ENCODE measurements at places on chromosomes 3 and 15.

DNA sequence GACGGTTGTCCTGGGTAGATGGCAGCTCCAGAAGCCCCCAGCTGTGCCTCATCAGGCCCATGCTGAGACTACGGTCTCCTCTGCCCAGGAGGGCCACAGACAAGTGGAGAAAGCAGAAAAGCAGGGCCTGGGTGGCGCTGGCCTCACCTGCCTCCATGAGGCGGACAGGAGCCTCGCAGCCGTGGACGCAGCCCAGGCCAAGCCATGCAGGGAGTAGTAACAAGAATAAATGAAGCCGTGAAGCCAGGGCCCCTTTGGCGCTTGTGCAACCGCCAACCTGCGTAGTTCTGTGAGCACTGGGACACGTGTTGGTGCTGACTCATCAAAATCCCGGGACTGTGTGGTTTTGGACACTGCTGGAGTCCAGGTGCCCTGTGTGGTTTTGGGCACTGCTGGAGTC is 12.3 kb upstream of the MUC4 start:
- DNase-seq: no peak

GRCh38 chr3:189841473-189842205 is 210.4 kb downstream of the TP63 start:
- no peak for DNase-seq

DNA sequence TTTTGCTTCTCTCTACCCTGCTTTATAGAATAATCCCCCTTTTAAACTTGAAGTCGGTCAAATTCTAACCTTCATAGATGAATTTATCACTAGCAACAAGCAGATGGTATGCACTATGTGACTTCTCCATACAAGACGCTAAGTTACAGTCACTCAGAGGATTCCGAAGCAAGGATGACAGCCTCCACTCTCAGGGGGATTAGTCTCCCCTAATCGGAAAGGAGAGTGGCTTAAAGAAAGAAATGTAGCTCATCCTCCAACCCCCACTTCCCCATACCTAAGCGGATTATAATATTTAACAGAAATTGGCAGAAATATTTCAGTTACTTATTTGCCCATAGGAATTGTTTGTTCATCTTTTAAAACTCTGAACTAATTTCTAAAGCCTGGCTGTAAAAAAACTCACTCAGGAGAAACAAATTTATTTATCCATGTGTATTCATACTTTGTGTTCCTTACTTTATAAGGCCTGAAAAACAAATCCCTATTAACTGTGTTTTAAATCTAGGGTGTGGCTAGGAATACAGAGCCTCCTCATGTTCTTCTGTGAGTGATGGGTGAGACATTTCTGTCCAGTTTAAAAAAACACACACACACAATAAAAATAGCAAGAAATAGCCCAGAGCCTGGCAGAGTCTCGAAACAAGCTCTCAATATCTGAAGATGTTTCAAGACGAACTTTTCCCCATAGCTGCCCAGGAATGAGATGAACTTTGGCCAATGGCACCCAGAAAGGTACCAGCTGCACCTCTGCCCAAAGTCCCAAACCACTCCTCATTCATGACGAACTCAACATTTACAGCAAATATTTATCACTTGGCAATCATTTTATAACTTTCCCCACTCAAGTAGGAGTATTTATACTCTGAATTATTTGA is 18.7 kb downstream of the SIAH2 start:
- DNase-seq: no peak

DNA sequence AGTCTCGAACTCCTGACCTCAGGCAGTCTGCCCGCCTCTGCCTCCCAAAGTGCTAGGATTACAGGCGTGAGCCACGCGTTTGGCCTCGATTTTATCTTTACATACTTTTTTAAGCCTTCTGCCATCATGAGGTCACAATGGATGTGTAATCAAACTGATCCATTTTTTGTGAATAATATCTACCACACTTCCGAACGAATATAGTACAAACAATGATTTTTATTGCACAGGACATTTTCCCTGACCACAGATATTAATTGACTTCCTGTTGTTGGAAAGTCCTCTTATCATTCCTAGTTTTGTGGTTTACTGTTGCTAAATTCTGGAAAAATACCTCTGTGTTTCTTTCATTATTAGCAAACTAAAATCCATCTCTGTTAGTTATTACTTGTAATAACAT is 68.9 kb downstream of the MINDY2 start:
- no peak for DNase-seq

- DNase-seq: peak; percentile 81
Measured at GRCh38 chr3:39383045-39383880, at the start of gene SLC25A38. Gene SLC25A38 (plus strand): TSS chr3:39383370. CDS start chr3:39383725, 355 bp downstream.

GRCh38 chr3:195203606-195204005 is 67.4 kb downstream of the XXYLT1 start:
- no peak for DNase-seq

- no peak for DNase-seq
Measured at GRCh38 chr3:45960289-45960688, 17.0 kb downstream of the CXCR6 start.

DNA sequence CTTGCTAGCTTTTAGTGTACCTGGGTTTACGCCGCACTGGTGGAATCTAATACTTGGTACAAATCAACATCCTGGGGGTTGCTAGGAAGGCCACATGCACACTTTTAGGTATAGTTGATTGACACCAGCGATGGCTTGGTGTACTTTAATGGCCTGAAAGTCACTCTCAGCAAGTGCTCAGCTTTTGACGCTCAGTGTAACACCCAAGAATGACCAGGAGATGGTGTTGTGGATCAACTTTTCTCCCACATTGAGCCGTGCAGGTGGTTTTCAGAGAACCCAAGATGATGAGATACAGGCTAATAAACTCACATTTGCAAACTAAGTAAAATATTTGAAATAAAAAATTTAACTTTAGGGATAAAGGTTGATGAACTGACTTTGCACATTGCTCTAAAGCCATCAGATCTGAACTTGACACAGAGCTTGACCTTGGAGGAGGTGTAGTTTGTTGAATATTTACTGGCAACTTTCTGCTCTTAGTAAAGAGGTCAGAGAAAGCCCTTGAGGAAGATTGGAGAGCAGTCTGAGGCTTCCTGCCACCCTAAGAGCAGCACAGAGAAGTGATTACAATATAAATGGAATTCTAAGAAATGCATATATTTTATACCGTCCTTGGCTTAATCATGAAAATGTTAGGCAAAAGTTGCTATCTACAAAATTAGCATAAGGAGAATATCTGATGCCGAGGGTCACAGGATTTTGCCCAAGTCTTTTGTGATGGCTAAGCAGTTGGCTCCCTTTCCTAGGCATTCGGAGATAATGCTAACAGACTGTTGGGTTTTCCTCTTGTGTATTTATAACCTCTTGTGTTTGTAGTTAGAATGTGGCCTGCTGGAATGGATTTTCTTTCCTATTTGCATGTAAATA is 143.4 kb upstream of the RASGRP1 start:
- DNase-seq: peak; percentile 47

DNA sequence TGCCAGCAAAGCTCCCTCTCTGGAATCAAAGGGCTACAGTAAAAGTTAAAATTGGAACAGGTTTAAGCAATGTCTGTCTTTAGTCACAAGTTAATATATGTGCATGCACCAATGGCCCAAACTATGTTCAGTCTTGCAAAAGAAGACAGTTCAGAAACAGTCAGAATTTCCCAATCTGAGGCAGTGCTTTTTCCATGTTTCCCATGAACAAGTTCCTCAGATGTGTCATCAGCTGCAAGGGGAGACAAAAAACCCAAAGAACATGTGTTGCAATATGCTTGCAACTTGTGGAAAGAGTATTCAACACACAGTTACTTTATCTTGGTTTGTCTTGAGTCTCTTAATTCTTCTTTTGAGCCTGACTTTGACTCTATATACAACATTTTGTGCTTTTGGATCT is 148.4 kb downstream of the USP13 start:
- DNase-seq: no peak

GRCh38 chr3:195065142-195065863 is 205.7 kb downstream of the XXYLT1 start:
- DNase-seq: no peak

GRCh38 chr3:29070959-29071634 is 209.8 kb upstream of the RBMS3 start:
- no peak for DNase-seq

DNA sequence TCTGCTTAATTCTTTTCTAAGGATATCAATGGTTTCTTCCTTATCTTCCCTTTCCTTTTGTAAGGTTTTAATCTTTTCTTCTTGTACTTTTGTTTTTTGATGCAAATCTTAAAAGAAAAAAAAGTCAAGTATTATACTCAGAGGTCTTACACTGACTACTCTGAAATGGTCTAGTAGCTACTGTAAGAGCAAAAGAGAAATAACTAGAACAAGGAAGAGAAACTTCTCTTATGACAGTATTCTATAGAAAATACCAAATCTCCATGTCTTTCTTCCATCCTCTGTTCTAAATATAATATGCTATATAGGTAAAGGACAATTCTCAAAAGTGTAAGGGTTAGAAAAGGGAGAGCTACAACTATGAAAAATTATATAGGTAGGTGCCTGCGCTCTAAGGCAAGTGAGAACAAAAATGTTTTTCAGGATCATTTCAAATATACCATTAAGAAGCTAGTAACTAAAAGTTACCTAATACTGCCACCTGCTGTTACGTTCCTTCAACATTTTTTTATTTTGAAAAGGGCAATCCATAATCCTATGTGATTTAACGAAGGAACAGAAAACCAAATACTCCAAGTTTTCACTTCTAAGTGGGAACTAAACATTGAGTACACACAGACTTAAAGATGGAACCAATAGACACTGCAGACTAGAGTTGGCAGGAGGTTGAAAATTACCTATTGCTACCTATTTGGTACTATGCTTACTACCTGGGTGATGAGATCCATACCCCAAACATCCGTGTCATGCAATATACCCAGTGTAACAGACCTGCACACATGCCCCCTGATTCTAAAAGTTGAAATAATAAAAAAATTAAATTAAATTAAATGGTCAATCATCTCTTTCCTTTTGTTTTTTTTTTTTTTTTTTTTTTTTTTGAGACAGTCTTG is 36.7 kb downstream of the CIP2A start:
- peak; percentile 4 for DNase-seq

- no peak for DNase-seq
Measured at GRCh38 chr3:3082234-3082924, 27.8 kb downstream of the IL5RA start.

- DNase-seq: no peak
Measured at GRCh38 chr3:69462826-69463100, 76.9 kb upstream of the FRMD4B start.

GRCh38 chr15:69424748-69425413 is 10.7 kb downstream of the KIF23 start:
- DNase-seq: no peak

- DNase-seq: no peak
Measured at GRCh38 chr3:120057626-120058025, 36.6 kb downstream of the GSK3B start.

- DNase-seq: no peak
Measured at GRCh38 chr15:58077427-58077826, 11.9 kb upstream of the ALDH1A2 start.

- no peak for DNase-seq
Measured at GRCh38 chr3:3538451-3538850, 260.8 kb upstream of the LRRN1 start.

DNA sequence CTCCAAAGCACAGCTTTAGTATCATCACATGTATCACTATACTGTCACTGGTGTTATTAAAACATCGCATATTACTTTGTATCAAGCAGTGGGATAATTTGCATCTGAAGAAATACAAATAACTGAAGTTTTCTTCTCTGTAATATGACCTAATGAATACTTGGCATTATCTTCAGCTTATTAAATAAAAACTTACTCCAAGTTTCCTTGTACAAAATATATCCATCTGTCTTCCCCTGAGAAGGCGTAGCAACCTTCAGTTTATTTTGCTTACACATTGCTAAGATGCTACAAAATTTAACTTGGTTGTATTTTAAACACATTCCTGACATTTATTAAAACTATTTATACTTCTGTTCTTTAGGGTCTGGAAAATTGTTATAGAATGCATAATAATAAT is 13.7 kb downstream of the FGF7 start:
- DNase-seq: no peak

GRCh38 chr3:23201154-23201838 is 1.8 kb upstream of the UBE2E2 start:
- DNase-seq: no peak

- no peak for DNase-seq
Measured at GRCh38 chr3:174439331-174440252, 419.5 kb upstream of the NAALADL2 start.

GRCh38 chr3:186502966-186503712 is 41.0 kb downstream of the CRYGS start:
- DNase-seq: no peak

DNA sequence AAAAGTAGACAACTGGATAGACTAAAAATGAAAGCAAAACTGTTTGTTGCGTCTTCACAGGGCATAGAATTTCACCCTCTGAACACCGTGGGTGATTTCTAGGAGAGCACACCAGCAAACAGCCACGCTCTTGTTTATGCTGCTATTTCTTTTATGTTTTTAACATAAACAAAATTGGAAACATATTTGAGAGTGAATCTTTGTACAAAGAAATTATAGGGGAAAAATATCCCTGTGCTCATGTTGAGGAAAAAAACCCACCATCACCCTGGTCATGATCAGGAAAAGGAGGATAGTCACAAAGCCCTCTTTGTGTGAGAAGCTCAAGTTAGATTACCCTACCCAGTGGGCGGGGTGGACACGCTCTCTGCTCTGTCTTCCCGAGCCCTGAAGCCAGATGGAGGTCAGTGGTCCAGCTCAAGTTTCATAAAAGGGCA is 313.3 kb downstream of the SATB1 start:
- no peak for DNase-seq

DNA sequence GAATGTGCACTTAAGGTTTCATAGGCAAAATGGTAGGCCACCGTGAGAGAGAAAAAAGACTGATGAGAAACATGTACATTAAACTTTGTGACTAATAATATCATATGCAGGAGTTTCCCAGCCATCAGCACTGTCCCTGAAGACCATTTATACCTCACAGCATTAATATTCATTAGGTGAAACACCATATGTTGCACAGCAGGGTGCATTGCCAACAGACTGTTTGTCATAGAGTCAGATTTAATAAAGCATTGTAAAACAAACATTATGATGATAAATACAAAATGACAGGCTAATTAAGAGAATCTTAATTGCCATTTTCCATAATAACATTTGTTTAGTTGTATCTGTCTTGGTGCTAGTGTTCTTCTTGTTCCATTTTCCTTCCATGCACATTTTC is 578.3 kb downstream of the EPHA3 start:
- no peak for DNase-seq

DNA sequence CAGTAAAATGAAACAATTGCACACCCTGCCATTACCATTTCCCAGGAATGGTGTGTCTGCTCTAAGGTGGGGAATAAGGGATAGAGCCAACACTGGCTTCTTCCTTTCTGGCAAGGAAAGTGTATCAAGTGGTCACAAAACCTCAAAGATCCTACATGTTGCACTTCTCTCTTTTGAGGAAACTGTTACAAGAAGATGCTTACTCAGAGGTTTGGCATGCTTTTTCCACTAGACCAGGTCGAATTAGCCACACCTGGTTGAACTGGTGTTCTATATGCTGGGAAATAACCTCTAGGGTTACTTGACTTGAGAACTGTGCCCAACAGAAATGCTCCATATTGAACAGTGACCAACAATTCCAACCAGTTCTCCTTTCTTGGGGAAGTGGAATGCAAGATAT is 102.9 kb downstream of the LRRN1 start:
- no peak for DNase-seq

Measured in CD4-positive, alpha-beta T cell treated with Interleukin-17A for 4 hours (primary cell).